ENCODE measurements at places on chromosomes 4 and X. TPM values are rescaled to one million over a fixed set of nuclear protein-coding genes. Genes with fewer than 3 reads are reported as not detected.

Gene FGG
- not detected for total RNA-seq

Gene FRG2
- total RNA-seq = not detected

Gene SATL1
- total RNA-seq = 0.10 TPM

Gene IL2
- total RNA-seq = not detected

Gene FABP2
- not detected for total RNA-seq

Gene GLUD2
- 0.34 TPM for total RNA-seq

Gene ATP6AP2
- 128 TPM for total RNA-seq

Gene BEX2
- 24.4 TPM for total RNA-seq

Gene DCAF12L1
- not detected for total RNA-seq

DNA sequence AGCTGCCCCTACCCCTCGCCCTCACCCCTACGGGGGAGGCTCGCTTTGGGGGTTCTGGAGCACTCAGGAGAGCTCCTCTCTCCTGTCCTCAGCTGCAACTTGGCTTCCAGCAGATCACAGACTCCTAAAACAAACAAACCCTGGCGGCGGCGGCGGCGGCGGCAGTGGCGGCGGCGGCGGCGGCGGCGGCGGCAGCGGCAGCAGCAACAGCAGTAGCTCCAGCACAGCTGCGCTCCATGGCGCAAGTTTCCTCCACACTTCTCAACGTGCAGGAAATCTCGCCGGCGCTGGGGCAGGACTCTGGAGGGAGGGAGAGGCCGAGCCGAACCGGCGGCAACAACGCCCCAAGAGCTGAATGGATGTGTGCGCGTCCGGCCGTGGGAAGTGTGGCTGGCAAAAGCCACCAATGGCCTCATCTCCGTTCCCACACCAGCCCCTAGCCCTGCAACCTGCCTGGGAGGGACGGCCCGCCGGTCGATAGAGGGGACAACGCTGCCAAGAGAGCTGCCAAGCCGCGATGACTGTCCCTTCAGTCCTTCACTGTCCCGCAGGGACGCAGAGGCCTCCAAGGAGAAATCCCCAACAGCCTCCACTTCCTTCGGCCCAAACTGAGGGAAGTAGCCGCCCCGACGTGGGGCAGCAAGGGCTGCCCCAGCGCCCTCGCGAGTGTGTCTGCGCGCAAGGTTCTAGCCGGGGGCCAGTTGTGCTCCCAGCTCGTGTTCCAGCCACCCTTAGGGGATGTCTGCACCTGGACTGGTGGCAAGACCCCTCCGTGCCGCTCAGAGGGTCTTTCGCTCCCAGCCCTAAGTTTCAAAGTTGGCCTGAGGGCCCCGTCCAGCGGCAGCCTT lies 775 bp downstream of the SHROOM4 start:
- peak; percentile 10 for DNase-seq

DNA sequence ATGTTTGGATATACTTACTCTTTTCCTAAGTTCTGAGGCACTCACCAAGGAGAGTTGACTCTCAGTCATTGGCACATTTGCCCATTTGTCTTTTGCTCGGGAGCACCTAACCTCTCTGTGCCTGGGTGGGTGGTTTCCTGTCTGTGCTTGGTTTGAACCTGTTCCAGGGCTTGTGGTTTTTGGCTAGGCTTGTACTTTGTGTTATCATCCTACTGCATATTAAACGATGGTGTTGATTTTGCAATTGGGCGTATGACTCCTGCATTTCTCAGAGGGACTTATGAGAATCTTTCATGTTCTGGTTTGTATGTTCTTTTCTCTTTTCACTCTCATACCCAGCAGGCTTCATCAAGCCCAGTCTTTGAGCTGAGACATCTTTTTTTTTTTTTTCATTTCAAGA lies 161.7 kb downstream of the BTC start:
- no peak for DNase-seq

DNA sequence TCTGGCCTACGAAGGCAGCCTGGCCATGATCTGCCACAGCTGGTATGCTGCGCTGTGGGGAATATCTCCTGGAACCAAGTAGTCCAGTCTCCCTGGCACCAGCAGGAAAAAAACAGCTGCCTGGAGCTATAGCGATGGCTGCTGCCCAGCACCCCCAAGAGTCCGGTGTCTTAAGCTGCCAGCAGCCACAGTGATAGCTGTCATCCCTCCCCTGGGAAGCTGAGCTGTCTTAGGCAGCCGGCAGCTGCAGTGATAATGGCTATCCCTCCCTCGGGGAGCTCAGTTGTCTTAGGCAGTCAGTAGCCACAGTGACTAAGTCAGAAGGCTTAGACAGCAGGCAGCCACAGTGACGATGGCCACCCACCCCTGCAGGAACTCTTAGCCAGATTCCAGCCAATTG lies 205.1 kb downstream of the STPG2 start:
- DNase-seq = no peak

DNA sequence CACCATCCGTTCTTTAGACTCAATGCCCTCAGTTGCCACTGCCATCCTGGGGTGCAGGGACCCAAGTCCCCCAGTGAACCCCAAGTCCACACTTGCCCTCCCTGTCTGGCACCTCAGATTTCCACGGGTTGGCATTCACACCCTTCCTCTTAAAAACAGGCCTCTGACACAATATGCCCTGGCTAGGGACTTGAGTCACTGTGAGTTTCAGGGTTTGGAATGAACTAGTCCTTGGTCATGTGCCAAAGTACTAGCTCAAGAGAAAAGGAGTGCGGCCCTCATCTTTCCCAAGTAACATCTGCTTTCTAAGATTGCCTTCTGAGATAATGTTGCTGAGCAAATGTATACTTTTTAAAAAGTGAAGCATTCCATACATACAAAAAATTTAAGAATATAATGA lies 134.0 kb downstream of the MID1 start:
- DNase-seq = no peak

- DNase-seq = no peak
These were observed 57.6 kb downstream of the MAPK10 start for GRCh38 chr4:86302251-86302650.

GRCh38 chr4:26361297-26361696 lies 40.5 kb downstream of the RBPJ start:
- no peak for DNase-seq

DNA sequence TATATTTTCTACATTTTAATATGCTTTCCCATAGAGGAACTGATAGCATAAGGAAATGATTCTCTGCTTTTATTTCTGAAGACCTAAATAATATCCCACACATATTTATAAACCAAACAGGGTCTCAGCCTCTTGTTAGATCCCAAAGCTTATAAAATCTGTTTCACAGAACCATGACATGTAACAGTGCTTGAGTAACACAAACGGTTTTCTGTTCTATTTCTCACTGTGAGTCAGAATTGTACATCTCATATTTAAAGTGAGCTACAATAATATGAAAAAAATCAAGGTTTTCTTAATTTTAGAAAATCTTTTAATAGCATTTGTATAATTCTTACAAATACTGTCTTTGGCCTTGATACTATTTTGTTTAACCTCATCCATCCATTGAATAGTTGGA lies 51.2 kb downstream of the NR3C2 start:
- DNase-seq = no peak

GRCh38 chrX:140354431-140355120 lies 150.3 kb downstream of the SOX3 start:
- DNase-seq = no peak

- no peak for DNase-seq
These were observed 617.1 kb upstream of the INTU start for GRCh38 chr4:127015667-127016117.
